ENCODE measurements at places on chromosomes 5 and 9.

DNA sequence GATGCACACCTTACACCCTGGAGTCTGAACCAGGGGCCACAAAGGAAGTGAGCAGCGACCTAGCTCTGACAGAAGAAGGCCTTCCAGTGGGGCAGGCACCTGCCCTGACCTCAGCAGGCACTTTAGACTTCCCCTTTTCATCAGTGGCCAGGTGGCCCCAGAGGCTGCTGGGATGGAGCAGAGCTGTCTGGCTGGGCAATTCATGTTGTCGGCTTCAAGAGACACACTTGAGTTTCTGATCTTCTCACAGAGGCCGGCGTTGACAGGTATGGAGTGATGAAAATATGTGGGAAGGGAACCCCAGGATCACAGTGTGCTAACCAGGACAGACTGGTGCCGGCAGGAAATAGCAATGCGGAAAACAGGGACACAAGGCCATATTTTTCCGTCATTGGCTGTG, 375.5 kb downstream of the CTNND2 start:
- DNase-seq: no peak

- no peak for DNase-seq
These were observed 21.9 kb downstream of the MACROH2A1 start for GRCh38 chr5:135376961-135377624.

- DNase-seq: no peak
These were observed 118.7 kb downstream of the NDUFS4 start for GRCh38 chr5:53678981-53679660.

DNA sequence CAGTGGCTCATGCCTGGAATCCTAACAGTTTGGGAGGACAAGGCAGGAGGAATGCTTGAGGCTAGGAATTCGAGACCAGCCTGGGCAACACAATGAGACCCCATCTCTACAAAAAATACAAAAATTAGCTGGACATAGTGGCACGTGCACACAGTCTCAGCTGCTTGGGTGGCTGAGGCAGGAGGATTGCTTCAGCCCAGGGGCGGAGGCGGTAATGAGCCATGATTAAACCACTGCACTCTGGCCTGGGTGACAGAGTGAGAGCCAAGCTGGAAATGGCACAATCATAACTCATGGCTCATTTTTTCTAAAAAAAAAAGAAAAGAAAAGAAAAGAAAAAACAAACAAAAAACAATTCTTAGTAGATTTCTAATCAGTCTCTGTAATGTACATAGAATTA, 446.2 kb downstream of the ELAVL2 start:
- no peak for DNase-seq

GRCh38 chr5:78287833-78288232, 6.7 kb downstream of the AP3B1 start:
- DNase-seq: no peak

DNA sequence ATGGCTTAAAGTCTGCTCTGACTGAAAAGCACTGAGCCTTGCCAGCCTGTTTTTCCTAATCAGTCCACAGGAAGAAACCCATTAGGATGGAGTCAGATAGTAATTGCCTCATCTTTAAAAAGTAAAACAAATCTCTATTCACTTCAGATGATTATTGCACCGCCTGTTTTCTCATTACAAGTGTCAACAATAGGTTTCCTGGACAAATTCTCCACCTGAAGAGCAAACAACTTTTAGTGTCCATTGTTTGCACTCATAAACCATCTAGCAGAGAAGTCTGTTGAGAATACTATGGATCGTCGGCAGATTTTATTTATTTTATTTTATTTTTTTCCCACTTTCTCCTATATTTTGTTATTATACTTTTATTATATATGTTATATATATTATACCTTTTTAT, 20.3 kb downstream of the C5orf63 start:
- no peak for DNase-seq
